ENCODE measurements at places on chromosomes 5 and 9.

DNA sequence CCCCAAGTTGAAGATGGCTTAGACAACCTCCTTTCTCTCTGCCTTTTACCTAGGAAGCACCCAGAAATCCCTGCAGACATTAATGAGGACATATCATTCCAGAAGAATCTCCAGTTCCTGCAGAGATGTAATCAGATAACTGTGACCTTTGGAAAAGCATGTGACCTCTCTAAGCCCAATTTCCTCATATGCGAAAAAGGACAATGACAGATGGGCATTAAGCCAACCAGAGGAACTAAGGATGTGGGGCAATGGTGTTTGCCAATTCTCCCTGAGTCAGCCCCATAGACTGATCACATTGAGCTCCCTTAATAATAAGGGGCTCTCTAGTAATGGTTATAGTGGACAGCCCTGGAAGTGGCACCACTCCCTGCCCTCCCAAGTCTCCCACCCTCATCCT is 10.1 kb upstream of the FOXI1 start:
- no peak for DNase-seq

GRCh38 chr9:79984429-79985067 is 412.8 kb downstream of the TLE4 start:
- no peak for DNase-seq

DNA sequence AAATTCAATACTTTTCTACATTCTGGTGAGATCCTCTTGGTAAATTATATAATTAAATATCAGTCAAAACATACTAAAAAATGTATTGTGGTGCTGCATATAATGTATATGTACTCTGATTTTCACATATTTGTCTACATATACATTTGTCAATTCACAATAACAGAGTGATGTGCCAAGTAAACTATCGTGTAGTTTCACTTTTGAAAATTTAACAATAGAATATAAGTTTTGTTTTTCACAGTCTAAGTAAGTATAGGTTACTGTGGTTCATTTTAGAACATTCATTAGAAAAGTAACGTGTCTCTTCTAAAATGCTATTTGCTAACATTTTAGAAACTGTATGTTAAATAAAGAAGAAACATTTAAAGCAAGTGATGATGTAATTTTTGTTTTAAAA is 73.6 kb downstream of the NR3C1 start:
- DNase-seq = no peak

GRCh38 chr9:74662674-74663073 is 165.5 kb downstream of the RORB start:
- no peak for DNase-seq

GRCh38 chr5:150540615-150541396 is 32.9 kb downstream of the NDST1 start:
- no peak for DNase-seq

DNA sequence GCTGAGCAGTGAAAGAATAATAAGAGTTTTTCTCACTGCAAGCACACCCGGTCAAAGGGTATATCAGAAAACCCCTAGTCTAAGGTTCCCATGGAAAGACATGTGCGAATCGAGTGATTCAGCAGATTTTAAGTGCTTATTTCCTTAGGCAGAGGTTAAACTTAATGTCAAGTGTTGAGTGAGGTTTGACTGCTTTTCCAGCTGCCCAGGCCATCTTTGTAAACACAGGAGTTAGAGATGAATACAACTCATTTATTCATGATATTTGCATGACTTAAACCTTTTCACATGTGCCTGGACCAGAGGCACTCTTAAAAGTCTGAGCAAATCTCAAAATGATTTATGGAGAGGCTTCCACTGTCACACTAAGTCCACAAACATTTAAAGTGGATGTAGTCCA is 137.8 kb upstream of the RGMB start:
- DNase-seq = no peak

DNA sequence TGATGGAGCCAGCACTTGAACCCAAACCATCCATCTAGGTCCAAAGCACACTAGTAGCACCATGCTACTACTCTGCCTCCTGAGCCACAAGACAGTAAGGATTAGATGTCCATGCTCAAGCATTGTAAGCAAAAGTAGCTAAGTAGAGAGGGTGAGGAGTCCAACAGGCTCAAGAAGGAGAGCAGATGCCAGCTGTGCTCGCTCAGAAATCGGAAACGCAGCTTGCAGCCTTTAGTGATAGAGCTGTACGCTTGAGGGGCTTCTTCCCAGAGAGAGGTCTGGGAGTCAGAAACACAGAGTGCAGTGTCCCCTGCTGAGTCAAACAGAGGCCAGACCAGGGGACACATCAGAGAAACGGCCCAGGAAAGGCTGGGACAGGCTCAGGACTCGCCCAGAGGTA is 32.7 kb upstream of the GABRP start:
- no peak for DNase-seq

- no peak for DNase-seq
Observed at GRCh38 chr5:174326372-174326771, 280.9 kb downstream of the NSG2 start.

- peak; percentile 42 for DNase-seq
Observed at GRCh38 chr5:17217493-17218352, at the start of gene BASP1. Gene BASP1 (plus strand): TSS chr5:17217631. CDS start chr5:17275217, 57,586 bp downstream.

GRCh38 chr5:112865128-112865527 is 4.0 kb downstream of the SRP19 start:
- DNase-seq = no peak

DNA sequence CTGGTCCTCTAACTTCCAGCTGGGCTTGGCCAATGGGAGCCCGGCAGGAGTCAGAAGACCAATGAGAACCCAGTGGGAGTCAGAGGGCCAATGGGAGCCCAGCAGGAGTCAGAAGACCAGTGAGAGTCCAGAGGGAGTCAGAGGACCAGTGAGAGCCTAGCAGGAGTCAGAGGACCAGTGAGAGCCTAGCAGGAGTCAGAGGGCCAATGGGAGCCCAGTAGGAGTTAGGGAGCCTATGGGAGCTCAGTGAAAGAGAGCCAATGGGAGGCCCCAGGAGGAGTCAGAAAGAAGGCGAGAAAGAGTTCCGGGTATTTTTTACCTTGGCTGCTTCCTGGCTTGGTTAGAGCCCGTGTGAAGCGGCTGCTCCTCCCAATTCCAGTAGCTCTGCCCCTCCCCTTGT is 191.0 kb downstream of the GABBR2 start:
- no peak for DNase-seq

DNA sequence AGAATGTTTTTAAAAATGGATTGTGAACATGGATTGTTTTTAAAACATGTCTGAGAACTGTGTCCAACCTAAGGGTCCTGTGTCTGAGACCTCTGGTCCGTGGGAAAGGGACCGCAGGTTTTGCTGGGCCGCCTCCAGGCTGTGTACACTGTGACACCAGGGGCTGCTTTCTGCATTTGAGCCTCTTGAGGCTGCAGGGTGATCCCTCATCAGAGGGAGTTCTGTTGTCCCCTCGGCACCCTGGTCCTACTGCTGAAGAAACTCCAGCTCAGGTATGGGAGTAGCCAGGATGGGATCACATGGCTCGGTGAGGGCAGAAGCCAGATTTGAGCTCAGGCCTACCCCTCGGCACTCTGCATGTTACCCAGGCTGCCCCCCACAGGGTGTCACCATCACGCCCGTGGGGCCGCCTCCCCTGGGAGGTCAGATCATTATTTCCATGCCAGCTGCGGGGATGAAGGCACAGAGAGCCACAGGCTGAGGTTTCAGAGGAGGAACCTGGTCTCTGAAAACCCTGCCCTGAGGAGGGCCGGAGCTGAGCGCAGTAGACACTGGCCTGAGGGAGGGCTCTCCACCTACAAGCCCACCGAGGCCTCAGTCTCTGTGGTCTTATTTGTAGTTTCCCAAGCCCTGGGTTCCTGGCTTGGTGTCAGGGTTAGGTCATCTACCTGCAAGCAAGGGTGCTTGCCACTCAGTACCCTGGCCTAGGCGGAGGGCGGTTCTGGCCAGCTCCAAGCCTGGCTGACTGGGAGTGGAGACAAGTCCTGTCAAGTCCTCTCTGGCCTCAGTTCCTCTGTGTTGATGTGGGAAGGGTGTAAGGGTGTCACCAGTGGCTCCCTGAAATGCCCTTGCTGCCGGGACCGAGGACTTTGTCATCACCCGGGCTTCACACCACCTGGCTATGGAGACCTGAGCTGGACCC is 2.8 kb downstream of the PRR7 start:
- DNase-seq = no peak

DNA sequence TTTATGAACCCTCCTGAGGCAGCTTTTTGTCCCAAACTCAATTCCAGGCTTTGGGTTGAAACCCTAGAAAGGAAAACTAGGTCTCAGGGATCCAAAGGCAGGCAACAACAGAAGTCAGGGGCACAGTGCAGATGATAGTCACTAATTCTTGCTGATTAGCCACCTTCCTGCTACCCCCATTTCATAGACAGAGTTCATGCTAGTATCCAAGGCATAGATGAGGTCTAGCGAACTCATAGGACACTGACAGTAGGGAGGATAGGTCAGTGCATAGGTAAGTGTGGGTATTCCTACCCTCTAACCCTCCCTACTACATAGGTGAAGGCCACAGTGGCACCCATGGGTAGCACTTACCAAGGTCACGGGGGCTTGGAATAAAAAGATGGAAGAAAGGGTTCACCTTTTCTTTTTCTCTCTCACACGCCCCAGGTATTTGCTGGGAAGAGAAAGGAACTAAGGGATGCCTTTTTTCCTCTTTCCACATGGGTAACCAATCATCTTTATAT is 86.2 kb downstream of the SLC25A46 start:
- DNase-seq = no peak

GRCh38 chr9:134870301-134870694 is 10.3 kb upstream of the FCN2 start:
- no peak for DNase-seq

- no peak for DNase-seq
Observed at GRCh38 chr9:134365791-134366222, 39.6 kb downstream of the RXRA start.

DNA sequence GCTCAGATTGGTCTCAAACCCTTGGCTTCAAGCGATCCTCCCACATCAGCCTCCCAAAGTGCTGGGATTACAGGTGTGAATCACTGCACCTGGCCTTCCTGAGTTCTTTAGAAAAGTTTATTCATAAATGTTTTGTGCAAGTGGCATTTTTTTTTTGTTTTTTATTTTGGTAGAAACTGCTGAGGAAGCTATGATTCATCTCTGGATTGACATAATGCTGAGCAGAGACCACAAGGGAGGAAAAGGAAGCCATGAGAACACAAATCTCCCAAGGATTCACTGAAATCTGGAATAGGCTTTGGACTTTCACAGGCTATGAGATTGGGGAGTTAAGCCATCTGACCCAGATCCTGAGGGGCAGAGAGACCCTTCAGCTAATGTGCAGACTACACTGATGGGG is 3.4 kb upstream of the SLC46A2 start:
- no peak for DNase-seq

DNA sequence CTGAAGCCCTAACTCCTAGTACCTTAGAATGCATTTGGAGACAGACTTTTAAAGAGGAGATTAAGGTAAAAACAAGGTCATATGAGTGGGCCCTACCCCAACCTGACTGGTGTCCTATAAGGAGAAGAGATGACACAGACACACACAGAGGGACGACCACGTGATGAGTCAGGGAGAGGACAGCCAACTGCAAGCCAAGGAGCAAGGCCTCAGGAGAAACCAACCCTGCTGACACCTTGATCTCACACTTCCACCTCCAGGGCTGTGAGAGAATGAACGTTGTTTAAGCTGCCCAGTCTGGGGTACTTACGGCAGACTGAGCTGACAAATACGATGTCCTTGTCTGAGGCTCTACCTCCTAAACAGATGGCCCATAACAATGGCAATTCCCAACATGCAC is 93.6 kb downstream of the ROR2 start:
- DNase-seq = no peak
